ENCODE measurements at places on chromosomes 3 and 15. TPM values are rescaled to one million over a fixed set of nuclear protein-coding genes. Genes with fewer than 3 reads are reported as not detected.

Gene DPPA2
- total RNA-seq = not detected

Gene ISL2
- not detected for total RNA-seq

Gene FANCD2
- total RNA-seq = 14.6 TPM

Gene PLA2G4B
- 17.5 TPM for total RNA-seq

Gene TARS3
- total RNA-seq = 12.1 TPM

Gene GNAT1
- not detected for total RNA-seq

Gene ATP13A5
- total RNA-seq = not detected

Gene NME9
- not detected for total RNA-seq

Gene SLC26A6
- total RNA-seq = 25.8 TPM

Gene THPO
- total RNA-seq = not detected

Gene TP63
- total RNA-seq = 0.30 TPM

Gene SLC41A3
- 29.6 TPM for total RNA-seq

Gene WDR93
- not detected for total RNA-seq
